T-cell (primary cell): ENCODE measurements at places on chromosomes 7 and 10. TPM values are rescaled to one million over a fixed set of nuclear protein-coding genes. Genes with fewer than 3 reads are reported as not detected.

DNA sequence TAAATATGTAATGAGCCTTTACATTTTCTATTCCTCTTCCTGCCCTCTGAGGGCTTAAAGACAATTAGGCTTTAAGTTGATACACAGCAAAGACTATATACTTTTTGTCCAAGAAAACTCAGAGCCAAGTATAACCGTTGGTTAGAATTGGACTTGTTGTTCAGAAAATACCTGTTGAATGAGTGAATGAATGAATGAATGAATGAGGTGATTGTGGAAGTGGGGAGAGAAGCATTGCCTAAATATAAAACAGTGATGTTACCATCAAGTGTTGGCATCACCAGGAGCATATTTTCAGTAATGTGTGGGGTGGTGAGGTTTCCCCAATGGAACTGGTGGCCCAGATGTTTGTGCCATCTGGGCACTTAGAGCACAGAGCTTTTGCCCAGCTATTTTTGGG lies 106.9 kb downstream of the AOAH start:
- no peak for DNase-seq

DNA sequence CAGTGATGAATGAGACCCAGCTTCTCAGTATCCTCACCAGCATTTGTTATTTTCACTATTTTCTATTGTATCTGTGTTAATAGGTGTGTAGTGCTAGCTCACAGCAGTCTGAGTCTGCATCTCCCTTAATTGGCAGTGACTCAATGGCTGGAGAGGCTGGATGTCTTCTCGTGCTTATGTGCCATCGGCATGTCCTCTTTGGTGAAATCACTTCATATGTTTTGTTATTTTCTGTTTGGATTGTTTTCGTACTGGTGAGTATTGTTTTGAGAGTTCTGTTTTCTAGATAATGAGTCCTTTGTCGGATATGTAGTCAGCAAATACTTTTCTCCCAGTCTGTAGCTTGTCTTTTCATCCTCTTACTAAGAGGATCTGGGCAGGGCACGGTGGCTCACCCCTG lies 66.1 kb downstream of the AMZ1 start:
- no peak for DNase-seq

DNA sequence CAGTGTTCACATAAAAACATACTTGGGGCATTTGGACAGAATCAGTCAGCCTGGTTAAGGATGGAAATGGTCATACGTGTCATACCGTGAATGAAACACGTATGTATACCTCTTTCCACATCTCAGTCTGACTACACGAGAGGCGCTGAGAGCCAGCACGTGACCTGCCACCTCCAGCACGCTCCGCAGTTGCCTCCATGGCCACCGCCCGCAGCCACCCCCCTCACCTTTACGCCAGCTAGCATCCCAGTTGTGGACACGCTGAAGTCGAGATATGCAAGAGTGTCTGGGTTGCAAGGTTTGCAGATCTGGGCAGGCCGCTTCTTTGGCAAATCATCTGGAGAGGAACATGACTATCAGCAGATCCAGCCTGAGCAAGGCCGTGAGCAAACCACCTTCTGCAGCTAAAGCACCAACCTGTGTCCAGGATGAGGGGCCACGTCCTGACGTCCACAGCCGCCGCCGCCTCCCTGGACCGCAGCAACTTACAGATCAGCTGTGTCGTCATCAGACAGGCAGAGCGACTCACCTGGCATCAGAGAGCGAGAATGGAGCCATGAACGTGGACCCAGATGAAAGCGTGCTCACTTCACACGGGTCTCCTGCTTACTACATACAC lies 209.4 kb downstream of the ZMYND11 start:
- no peak for DNase-seq

The AGAP5 gene
- 14.7 TPM for total RNA-seq
